ENCODE measurements at places on chromosomes 12 and 14.

- DNase-seq: peak; percentile 81
Measured at GRCh38 chr14:21987937-21988336, 314.3 kb upstream of the OR4E1 start.

- DNase-seq: no peak
Measured at GRCh38 chr12:22810036-22810435, 185.1 kb downstream of the ETNK1 start.

DNA sequence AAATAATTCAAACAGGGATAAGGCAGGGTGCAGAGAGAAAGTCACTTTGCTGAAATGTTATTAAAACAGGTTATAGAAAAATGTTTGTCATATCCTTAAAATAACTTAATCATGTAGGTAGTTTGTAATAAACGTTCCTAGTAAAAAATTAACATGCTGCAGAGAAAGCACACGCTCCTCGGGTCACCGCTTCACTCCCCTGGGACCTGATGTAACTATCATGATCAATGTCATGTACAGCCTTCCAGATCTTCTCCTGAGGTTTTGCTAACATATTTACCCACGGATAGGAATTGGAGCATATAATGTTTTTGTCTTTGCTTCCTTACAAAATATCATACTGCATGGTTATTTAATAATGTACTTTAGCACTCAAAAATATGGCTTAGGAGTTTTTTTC lies 285.1 kb upstream of the TMEM132C start:
- no peak for DNase-seq

GRCh38 chr14:101957406-101958234 lies 6.8 kb upstream of the DYNC1H1 start:
- no peak for DNase-seq

DNA sequence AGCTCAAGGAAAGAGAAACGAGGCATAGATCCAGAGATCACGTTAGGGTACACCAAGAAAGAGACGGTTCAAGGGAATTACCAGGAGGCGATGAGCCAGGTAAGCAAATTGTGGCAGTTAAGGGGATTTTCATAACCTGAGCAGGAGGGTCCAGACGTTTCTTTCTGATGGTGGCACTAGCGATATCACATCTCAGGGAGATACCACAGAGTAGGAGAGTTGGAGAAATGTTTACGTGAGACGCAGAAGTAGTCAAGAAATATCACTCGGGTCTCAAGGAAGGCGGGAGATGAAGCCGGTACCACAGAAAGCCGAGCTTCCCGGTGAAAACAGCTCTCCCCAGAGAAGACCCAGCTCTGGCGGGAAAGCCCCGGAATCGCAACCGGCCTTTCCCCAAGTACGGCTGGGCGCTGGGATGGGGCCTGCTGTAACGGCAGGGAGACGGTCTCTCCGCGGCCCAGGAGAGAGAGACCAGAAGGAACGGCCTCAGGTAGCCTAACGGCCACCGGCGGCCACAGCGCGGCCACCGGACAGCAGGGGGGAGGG lies 485 bp downstream of the SENP1 start:
- DNase-seq: no peak

DNA sequence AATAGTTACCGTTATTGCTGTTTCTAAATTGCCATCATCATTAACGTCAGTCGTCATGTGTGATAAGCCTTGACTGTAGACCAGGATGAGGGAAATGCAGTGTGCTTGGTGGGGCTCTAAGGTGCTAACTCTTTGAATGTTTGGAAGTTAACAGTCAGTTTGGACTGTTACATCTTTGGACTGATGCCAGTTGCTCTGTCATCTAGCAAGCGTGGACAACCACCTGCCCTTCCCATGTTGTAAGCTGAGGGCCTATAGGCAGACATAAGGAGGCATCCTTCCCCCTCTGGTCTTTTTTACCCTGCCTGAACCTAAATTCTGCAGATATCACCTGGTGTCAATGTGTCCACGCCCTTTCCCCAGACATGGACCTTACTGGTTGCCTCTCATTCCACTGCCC lies 94.4 kb downstream of the PPP2R5C start:
- no peak for DNase-seq

DNA sequence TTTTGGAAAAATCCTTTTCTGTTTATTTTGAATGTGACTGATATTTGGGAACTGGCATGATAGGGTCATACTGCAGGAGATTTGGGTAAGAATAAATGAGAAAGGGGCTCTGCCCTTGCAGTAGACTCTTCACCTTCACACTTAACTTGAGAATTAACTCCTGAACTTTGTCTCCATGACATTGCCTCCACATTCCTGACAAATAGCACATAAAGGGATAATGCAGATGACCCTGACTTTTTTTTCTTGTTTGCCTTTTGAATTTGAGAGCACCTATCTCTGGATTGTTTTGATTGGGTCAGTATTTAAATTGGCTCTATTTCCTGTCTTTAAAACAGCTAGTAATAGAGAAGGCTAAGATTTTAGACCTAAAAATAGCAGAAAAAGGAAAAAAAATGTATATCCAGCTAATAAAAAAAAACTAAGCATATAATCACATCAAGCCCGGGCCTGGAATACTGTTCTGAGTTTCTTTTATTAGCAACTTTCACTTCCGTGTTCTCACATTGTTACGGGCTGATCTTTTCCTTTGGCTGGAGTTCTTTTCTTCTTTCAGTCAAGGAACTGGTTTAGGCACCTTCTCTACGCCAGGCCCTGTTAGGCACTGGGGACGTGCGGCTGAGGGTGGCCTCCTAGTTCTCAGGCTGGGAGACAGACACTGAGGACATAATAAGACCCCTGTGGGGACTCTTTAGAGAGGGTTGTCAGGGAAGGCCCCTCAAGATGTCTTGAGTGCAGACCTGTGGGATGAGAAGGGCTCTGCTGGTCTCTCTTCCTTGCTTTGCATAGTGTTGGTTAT lies 53.1 kb upstream of the GNPNAT1 start:
- DNase-seq: peak; percentile 76

DNA sequence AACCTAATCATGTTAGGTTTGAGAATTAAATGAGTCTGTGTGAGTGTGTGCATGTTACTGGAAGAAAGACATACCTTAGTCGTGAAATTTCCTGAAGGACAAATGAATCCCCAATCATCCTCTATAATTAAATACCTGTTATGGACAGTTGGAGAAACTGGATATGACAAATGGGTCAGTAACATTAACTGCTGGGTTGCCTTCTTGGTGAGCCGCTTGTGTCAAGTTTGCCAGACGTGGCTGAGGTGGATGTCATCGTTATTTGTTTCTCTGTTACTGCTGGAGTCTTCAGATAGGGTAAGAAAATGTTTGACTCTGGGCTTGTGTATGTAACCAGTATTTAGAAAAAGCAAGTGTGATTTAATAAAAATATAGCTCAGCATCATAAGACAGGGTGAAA lies 131.6 kb downstream of the CAND1 start:
- DNase-seq: no peak

Measured in mesendoderm (in vitro differentiated cells).